Left renal cortex interstitium (tissue), 4 donors: ENCODE measurements at places on chromosomes 1 and 21. TPM values are rescaled to one million over a fixed set of nuclear protein-coding genes. Genes with fewer than 3 reads are reported as not detected.

DNA sequence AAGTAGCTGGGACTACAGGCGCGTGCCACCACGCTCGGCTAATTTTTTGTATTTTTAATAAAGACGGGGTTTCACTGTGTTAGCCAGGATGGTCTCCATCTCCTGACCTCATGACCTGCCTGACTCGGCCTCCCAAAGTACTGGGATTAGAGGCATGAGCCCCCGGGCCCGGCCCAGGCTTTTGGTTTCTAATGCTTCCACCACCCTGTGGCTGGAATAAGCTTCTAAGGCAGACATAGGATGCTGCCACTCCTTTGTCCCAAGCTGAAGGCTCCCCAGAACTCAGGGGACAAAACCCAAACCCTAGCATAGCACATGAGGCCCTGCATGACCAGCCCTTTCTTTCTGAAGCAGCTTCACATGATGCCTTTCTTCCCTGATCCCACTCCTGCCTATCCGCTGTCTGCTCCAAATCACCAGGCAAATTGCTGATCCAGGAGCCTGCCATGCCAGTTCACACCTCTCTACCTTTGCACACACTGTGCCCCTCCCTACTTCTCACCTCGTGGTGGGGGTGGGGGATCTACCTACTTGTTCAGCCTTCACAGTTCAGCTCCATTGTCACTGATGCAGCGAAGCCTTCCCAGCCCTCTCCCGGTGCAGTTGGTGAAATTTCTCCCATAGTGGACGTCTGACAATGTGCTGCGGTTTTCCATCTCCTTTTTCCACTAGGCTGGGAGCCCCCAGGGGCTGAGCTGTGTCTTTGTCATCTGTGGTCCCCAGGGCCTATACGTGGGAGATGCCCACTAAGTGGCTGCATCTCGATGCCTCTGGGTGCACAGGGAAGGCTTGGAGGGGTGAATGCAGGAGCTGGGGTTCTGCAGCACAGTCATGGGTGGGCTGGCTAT is 6.9 kb downstream of the PTPRU start:
- no peak for DNase-seq

GRCh38 chr1:205812271-205812877 is 624 bp downstream of the SLC41A1 start:
- no peak for DNase-seq

GRCh38 chr1:215276582-215276981 is 194.0 kb downstream of the KCNK2 start:
- no peak for DNase-seq

GRCh38 chr21:33847588-33848248 is 67.9 kb downstream of the ATP5PO start:
- DNase-seq, result no peak

DNA sequence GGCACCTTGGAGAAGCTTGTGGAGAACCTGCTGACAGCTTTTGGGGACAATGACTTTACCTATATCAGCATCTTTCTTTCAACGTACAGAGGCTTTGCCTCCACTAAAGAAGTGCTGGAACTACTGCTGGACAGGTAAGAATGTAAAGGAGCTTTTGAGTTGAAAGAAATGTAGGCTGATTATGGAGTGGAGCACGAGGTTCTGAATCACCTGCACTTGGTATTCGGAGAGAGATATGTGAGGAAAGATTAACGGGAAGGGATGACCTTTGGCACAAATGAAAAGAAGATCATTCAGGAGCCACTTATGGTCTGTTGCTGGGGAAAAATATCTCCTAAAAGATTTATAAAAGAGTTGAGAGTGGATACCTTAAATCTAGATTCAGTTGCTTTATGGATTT is 42.7 kb downstream of the RGL1 start:
- DNase-seq, result no peak

DNA sequence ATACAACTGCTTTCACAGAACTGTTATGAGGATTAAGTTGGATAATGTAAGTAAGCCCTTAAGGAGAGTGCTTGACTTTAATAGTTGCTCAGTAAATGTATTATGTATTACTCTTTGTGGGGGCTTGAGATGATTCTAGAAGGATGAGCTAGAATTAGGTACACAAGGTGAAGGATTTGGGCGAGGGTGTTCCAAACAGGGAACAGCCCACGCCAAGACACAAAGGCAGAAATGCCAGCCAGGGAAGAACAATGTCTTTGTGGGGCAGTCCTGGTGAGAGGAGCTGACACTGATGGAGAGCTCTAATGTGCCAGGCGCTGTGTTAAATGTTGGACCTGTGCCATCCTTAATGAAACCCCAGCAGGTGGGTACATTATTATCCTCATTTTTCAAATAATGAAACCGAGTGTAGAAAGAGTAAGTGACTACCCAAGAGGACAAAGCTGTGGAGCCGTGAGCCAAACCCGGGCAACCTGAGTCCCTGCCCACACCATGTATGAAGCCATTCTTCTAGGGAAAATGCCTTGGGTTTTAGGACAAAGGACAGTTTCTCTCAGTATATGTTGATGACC is 362.4 kb downstream of the HHAT start:
- no peak for DNase-seq

DNA sequence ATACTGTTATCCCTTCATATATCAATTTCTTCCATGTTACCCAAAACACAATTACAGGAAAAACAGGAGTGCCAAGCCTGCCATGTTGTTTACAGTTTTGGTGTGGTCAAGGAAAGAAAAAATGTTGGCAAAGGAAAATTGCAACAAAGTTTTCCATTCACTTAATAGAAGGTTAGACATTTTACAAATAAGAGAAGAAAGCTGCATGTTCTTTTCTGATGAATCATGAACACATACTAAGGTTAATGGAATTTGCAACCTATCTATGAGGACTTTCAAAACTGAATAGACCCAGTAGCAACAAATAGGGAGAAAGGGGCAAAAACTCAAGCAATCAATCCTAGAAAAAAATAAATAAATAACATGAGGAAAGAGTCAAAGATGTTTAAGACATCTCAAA is 556.7 kb downstream of the DPYD start:
- DNase-seq, result no peak

DNA sequence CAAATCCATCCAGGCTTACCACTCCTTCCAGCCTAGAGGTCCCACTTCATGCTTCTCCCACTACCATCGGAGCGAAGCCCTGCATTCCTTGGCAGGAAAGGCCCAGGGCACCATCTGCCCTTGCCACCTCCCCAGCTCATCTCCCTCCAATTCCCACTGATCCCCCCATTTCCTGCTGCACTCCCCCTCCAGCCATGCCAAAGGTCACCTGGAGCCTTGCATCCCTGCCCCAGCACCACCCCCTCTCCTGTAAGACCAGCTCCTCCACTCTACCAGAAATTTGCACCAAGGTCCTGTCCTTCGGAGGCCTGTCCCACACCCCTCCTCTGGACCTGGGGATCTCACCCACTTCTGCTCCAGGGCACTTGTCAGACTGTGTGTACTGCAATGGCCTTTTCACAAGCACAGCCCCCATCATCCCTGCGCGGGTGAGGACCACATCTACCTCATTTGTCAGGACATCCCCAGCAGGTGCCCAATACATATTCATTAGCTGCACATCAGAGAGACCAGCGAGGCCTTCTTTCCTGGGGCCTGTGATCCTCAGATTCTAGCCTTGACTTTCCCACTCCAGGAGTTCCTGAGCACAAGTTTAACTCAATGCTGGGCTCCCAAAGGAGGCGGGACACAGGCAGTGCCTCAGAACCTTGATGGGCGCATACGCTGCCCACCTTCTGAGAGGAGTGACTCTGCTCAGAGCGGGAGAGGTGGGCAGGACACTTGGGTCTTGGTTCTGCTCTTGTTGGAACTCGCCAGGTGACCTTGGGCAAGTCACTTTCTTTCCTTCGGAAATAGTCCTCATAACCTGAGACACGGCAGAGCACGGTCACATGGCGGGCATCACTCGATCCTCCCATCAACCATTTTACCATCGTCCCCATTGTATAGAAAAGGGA is 49.9 kb upstream of the EDN2 start:
- DNase-seq, result no peak

DNA sequence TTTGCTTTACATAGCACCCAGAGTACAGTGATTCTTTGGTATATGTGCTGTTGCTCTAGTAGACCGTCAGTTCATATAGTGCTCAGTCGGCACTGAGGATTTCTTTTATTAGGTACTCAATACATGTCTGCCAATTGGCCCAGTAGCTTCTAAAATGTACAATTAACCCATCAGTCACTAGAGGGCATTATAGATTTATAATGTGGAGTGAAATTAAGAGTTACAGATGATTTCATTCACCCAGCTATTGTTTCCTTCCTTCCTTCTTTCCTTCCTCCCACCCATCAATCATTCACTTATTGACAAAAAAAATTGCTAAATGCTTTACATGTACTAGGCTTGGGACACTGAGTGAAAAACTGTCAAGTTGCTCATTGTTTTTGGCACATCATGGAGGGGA is 263.6 kb upstream of the USP24 start:
- DNase-seq, result no peak

DNA sequence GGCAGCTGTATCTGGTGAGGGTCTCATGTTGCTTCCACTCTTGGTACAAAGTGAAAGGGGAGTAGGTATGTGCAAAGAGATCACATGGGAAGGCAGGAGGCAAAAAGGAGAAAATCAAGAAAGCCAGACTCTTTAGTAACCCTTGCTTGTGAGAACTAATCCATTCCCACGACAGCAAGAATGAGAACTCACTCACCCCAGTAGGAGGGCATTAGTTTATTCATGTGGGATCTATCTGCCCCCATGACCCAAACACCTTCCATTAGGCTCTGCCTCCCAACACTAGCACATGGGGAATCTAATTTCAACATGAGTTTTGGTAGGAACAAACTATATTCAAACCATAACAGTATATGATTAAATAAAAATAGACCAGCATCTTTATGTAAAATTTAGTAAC is 57.6 kb downstream of the ZNHIT6 start:
- no peak for DNase-seq

The IL19 gene
- 0.51 TPM for polyA plus RNA-seq

The INKA2 gene
- polyA plus RNA-seq, result 1.9 TPM

The DDR2 gene
- polyA plus RNA-seq, result 17.4 TPM

The TRIM58 gene
- 1.7 TPM for polyA plus RNA-seq

The NES gene
- polyA plus RNA-seq, result 147 TPM
